Esophagus squamous epithelium (tissue), 5 donors: ENCODE measurements at places on chromosomes 1 and 21.

DNA sequence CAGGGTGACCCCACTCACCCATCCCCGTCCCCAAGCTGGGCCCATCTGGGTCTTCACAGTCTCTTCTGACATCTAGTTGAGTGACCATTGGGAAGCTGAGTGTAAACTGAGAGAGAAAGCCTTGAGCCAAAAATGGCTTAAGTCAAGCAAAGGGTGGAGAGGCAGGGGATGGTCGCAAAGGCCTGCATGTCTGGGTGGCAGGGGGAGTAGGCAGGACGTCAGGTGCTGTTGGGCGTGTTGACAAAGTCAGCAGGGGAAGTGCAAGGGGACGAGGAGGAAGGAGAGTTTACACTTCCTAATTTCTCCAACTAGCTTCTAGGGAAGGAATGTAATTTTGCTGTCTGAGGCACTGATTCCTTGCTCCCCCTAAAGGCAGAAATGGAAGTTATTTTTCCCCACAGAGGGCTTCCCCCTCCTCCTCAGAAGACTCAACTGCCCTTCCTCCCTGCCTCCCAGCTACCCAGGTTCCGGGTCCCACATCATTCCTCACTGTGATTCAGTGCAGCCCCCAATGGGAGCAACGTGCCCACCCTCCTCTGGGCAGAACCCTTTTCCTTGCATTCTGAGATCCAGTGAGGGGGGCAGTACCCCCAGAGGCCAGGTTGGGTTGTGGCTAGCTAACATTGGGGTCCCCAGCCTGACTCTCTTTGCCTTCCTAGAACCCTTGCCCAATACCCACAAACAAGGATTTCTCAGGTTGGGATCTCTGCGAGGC, 1.2 kb upstream of the ADORA1 start:
- DNase-seq = no peak

DNA sequence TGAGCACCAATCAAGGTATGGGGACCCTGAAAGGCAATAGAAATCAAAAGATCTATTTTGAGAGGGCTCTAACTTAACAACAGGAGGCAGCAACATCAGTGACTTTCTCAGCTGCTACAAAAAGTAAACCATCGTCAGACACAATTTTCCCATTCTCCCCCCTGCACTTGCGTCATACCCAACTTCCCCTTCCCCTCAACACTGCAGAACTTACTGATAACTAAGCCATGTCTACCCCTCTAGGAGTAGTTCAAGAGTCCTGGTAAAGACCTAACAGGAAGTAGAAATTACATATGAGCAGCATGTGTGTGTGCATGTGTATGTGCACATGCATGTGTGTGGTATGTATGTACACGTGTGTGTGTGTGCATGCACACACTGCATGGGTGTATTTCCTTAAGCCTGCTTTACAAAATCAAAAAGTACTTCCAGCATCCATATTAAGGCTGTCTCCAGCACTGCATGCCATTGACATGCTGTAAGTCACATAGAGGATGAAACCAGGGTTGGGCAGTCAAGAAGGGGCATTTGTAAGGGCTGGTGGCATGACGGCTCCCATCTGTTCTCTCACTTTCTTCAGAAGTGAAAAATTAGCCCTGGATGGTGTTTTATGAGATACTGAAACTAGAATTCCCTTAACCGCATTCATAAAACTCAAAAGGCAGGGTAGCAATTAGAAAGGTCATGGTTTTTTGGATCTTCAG, 460.1 kb upstream of the RUNX1 start:
- no peak for DNase-seq

DNA sequence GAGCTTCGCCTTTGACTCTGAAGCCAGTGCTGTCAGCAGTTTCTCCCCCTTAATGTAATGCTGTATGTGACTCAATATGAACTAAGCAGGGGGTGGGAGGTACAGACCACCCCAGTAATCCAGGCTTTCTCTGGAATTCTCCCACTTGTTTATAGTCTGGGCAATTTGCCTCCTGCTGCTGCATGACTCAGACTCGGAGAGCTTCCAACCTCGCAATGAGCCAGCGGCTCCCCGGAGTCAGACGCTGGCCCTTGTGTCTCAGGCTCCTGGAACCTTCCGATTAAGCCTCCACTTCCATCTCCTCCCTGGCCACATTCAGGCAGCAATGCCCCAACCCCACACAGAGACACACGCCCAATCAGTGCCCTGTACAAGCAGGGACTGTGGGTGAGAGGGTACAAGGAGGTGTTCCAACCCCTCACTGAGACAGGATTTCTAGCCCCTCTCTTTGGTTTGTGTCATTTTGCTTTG, 471.7 kb upstream of the VAMP3 start:
- DNase-seq = no peak

GRCh38 chr1:46767649-46768282, 31.1 kb upstream of the CYP4B1 start:
- no peak for DNase-seq

GRCh38 chr1:110049801-110050601, 15.6 kb downstream of the STRIP1 start:
- DNase-seq = no peak

GRCh38 chr1:15650433-15650832, 33.2 kb downstream of the DDI2 start:
- DNase-seq = no peak

- no peak for DNase-seq
Observed at GRCh38 chr1:36919491-36920145, 114.7 kb downstream of the GRIK3 start.

DNA sequence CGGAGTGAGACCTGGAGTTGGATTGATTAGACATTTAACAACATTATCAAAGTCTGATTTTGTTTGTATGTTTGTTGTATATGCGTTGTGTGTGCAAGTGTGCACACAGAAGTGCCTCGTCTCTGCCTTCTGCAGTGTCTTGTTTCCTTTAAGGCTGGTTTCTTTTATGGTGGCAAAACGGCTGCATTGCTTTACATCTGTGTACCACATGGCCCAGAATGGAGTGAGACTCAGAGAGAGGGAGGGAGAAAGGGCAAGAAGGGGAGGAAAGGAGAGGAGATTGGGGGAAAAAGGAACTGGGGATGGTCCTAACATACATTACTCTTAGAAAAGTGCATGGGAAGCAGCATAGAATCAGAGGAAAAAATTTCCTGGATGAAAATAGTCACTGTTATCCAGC, 99.7 kb upstream of the WLS start:
- DNase-seq = no peak

DNA sequence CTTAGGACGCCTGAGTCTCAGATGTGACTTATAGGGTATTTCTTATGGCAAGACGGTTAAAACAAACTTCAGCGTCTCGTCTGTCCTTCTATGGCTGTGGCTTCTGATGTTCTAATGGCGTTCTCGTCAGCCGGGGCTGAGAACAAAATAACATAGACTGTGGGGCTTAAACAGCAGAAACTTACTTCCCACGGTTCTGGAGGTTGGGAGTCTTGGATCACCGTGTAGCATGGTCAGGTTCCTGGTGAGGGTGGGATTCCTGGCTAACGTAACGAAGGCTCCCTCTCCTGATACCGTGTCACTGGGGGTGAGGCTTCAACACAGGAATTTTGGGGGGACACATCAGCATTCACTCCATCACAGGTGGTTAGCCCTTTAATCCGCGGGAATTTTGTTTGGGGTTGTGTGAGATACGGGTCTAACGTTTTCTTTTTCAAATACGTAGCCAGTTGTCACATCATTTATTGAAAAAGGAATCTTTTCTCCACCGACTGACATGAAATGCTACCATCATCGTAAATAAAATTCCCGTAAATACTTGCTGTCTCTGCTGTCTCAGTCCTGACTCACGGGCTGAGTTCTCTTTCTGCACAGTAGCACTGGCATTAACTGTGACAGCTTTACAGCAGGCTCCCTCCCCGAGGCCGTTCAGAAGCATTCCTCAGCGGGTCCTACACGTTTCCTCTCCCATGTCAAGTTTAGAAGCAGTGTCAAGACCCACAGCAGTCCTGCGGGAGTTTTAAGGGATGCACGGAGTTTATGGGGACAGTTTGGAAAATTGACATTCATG, 8.1 kb upstream of the POFUT2 start:
- DNase-seq = no peak

- DNase-seq = no peak
Observed at GRCh38 chr1:184297244-184297750, 89.5 kb upstream of the C1orf21 start.

DNA sequence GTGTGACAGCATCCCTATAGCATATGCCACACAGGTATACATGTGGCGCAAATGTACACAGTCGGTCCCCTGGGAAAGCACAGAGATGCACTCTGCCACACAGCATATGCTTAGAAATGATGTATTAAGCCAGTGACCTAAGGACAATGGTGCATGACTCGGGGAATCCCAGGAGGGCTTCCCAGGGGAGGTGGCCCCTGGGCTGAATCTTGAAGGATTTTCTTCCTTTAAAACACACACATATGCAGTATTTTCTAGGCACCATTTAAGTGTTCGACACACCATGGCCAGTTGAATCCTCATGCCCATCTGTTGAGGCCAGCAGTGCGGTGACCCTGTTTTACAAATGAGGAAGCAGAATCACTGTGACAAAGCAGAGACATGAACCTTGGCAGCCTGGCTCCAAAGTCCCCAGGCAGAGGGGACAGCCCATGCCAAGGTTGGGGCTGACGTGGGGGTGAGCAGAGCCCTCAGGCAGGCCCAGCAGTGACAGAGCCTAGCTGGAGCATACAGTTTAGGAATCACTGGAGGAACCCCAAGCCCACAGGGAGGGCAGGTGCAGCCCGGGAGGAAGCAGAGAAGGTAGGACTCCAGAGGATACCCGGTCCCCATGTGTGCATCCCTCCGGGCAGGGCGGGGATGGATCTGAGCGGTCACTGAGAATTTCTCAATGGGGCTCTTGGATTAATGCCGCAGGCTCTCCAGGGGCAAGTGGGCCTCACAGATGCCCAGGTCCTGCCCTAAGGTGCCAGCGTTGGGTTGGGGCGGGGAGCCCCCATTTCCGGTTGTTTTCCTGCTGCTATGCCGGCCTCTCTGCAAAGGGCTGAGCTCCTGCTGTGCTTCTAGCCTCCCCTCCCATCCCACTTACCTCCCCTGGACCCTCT, 28.4 kb downstream of the WNT3A start:
- DNase-seq = no peak

DNA sequence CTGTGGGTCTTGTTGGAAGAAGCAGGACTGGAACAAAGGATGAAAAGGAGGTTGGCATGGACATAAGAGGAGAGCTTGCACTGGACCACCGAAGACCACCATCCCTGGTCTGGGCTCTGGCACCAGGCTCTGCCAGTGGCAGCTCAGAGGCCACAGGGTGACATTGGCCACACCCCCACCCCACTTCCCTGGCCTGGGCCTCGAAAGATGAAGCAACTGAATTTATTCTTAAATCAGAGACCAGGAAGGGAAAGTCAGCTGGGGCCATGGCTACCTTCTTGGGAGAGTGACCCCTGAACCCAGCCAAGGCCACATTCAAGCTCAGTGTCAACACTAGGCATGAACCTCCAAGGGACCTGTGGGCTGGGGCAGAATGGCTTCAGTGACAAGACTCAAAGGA, 4.0 kb downstream of the KLHDC7A start:
- no peak for DNase-seq

DNA sequence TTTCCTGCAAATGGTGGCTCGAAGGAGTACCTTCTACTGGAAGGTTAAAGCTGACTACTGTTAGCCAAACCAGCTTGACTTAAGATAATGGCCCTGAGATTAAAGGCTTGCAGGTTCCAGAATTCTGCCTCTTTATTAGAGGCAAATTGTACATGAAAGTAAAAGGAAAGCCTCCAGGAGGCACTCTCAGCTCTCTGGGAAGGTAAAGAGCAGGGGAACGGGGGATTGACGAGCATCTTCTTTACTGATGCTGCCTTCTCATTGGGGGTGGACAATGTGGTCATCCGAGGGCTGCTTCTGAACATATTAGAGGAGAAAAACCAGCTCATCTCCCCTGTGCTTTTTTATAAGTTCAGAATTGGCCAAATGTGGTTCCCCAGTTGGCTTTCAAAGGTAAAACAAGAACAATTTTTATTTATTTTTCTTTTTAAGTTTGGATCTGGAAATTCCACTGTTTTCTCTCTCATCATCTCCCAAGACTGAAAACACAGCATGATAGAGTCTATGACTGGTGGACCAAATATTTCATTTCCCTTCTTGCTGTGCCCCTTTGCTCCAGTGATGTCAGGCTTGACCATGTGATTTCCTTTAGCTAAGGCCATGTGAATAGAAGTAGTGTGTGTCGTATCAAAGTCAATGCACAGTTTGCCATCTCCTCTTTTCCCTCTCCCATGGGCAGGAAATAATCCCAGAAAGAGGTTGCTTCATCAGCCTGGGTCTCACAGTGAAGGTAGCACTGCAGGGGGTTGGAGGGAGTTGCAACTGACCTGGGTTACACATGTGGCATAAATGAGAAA, 292.7 kb downstream of the PRDM2 start:
- no peak for DNase-seq

- no peak for DNase-seq
Observed at GRCh38 chr1:53557369-53557768, 98.2 kb downstream of the DMRTB1 start.

DNA sequence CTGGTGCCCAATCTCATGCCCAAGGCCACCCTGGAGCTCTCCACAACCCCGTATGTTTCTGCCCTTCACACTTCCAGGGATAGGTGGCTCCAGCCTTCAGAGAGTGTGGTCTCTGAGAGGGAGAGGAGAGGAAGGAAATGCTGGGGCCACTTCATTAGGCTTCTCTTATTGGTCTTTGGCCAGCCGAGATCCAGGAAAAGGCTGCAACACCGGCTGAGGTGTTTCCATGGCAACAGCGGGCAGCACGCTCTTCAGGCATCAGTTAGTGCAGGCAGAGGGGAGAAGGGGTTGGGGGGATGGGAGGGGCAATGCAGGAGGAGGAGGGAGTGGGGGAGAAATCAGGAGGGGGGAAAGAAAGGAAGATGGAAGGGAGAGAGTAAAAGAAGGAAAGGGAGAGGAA, 275.1 kb upstream of the GJB5 start:
- no peak for DNase-seq

GRCh38 chr1:152252157-152252556, 28.2 kb upstream of the HRNR start:
- no peak for DNase-seq

GRCh38 chr1:6509220-6509918, 17.9 kb upstream of the PLEKHG5 start:
- DNase-seq = no peak

DNA sequence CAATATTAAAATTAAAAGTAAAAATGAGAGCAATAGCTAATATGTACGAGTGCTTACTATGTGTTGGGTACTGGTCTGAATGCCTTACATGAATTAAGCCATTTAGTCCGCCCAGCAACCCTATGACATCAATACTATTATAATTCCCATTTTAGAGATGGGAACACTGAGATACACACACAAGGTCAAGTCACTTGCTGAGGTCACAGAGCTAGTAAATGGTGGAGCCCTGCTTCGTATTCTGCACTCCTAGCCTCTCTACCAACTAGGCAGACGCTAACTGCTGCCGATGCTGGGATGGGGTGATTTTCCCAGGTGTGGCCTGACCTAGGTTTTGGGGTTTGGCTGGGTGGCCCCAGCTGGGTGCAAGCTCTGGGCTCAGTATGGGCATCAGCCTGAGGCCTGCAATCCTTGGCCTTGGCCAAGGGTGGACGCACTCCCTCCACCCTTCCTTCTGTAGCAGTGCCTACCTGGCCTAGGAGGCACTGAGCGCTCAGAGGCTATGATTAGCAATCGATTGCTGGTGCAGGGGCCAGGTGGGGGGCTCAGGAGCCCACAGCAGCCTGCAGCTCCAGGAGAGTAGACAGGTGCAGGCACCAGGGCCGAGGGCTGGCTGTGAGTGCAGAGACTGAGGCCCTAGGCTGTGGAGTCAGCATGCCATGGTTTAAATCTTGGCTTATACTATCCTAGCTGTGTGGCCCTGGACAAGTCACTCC, 2.7 kb downstream of the FAM131C start:
- DNase-seq = no peak
